ENCODE measurements at places on chromosomes 2 and 18.

GRCh38 chr2:126893606-126894005 is 5.1 kb upstream of the TEX51 start:
- DNase-seq = no peak

DNA sequence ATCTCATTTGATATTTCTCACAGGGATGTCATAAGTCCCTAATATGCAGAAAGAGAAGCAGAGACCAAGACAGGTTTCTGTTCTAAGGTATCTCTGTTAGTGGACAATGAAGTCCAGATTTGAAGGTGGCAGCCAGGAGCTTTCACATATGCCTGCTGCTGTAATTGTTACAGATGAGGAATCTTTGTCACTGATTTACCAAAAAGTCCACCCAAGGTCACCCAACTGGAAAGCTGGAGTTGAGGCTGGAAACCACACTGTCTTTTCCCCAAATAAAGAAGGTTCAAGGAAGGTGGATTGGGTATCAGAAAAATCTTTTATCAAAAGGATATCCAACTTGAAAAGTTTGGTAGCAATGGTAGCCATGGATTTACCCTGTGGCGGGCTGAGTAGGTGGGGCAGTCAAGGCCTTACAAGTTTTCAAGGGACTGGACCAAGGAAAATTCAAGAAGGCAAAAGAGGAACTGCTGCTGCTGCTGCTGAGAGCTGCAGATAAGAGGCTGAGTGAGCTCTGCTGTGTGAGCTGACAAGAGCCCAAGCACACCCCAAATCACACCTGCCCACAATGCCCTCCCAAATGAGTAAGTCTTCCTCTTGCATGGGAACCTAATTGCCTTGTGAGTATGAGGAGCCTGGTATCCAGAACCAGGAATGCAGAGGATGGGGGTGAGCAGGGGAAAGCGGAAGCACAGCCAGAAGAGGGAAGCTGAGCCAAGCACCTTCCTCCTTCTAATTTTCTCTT is 241.2 kb downstream of the ANAPC1 start:
- no peak for DNase-seq

DNA sequence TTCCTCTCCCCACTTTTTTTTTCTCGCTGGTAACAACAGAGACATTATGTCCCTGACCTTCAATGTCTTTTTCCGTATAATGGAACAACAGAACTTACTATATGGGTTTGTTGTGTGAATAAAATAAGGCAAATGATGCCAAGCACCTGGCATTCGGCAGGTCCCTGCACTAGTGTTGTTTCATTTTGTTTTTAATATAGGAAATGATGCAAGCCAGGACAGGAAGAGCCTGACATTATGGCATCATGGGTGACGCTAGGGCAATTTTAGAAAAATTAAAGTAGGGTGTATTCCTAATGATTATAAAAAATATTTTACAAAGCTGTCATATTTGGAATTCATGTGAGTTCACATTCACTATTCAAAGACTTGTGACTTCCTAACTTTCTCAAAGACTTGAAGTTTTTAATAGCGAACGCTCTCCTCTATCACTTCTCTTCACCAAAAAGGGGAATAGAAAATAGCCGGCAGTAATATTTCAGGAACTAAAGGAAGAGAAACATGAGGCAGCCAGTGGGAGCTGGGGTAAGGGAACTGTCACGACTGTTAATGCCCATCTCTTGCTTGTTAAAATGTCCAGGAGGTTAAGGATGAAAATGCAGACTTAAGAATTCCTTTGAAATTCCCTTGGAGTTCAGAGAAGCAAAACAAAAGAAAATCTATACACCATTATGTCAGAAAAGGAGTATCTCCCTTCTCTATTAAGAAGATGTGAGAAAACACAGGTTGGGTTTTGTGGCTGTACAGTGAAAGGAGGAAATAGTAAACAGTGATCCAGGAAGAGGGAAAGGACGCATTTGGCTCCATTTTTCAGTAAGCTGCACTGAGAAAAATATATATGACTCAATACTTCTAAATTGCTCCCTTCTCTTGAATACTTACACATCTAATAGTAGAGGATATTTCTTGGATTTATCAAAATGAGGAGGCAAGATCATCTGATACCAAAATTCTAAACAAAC is 60.2 kb downstream of the DPP4 start:
- DNase-seq = no peak

DNA sequence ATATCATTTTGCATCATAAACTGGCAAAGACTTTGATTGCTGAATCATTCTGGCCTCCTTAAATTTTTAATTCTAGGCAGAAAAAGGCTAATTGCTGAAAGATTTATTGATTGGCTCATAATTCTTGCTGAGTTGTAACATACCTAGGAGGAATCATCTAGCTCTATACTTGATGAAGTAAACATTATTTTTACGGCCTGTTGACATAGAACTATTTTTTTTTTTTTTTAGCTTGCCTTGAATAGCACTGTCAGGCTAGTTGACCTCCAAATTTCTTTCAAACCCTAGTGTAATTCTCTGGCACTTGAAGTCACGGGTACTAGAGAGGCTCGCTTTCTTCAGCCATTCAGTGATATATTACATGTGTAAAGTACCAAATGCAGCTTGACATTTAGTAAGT is 2.8 kb downstream of the SERPINB12 start:
- no peak for DNase-seq

- no peak for DNase-seq
These were observed 64.2 kb downstream of the SCG2 start for GRCh38 chr2:223537651-223538601.

- no peak for DNase-seq
These were observed 176.1 kb downstream of the IKZF2 start for GRCh38 chr2:212975333-212975732.

- DNase-seq = no peak
These were observed 95.1 kb downstream of the SPTBN1 start for GRCh38 chr2:54551123-54551756.

DNA sequence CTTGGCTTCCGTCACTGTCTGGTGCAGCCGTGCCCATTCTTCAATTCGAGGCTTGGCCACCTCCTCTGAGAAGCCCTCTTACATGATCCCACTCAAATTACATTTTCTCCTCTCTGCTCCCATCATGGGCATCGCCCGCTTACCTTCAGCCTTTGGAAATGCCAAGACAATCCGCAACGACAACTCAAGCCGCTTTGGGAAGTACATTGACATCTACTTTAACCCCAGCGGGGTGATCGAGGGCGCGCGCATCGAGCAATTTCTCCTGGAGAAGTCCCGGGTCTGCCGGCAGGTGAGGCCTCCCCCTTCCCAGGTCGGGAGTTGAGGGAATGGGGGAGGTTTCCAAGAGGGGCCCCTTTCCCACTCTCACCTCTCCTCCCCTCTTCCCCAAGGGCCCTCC is 38.3 kb downstream of the MYO7B start:
- no peak for DNase-seq

GRCh38 chr18:42588786-42589185 is 526.7 kb downstream of the RIT2 start:
- DNase-seq = no peak

DNA sequence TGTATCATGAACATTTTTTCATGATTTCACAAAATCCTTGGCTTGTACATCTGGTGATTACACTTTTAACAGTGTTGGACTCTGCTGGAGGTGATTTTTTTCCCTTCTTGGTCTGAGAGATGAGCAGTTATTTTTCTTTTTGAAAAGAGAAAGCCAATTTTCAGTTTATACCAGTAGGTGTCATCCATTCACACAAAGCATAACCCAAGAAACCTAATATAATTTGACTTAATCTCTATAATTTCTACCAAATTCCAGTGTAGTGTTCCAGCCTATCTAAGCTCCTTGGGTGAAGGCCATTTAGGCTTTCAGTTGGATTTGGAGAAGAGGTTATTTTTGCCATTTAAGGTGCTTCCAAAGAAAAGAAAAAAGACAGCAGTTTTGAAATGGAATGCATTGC is 7.7 kb upstream of the ICOS start:
- DNase-seq = no peak

- DNase-seq = no peak
These were observed 108.6 kb upstream of the CCDC150 start for GRCh38 chr2:196530910-196531309.

GRCh38 chr2:226131299-226131784 is 668.3 kb downstream of the IRS1 start:
- no peak for DNase-seq

- no peak for DNase-seq
These were observed 101.1 kb downstream of the PIGN start for GRCh38 chr18:62085756-62086155.

DNA sequence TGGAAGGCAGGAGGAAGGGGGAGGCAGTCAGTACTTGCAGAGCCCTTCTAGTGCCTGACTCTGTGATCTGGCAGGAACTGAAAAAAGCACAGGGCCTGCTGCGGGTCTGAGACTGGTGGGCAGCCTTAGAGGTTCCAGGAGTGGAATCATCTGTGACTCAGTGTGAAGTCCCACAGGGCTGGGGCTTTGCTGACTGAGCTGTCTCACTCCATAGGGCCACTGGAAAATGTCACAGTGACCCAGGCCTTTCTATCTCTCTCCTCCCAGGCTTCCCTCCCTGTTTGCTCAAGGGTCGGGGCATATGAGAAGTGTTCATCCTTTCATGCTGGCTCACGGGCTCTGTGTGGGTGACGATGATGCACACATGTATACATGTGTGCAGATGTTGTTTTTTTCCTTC is 47.1 kb upstream of the ZFP36L2 start:
- DNase-seq = no peak

DNA sequence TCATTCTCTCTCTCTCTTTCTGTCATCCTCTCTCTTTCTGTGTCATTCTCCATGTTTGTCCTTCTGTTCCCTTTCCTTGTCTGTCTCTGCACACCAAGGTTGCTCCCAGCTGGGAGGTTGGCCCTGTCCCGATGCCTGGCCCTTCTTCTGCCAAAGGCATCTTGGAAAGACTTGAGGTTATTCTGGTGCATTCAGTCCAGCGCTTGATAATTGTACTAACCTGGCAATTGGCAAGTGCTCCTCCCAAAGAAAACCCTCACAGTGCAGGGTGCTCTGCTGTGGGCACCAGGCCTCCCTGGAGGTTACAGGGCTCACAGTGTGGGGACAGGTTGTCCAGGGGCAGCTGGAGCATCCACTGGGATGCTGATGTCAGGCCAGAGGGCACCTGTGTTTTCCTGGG is 95.4 kb downstream of the GLI2 start:
- DNase-seq = no peak

DNA sequence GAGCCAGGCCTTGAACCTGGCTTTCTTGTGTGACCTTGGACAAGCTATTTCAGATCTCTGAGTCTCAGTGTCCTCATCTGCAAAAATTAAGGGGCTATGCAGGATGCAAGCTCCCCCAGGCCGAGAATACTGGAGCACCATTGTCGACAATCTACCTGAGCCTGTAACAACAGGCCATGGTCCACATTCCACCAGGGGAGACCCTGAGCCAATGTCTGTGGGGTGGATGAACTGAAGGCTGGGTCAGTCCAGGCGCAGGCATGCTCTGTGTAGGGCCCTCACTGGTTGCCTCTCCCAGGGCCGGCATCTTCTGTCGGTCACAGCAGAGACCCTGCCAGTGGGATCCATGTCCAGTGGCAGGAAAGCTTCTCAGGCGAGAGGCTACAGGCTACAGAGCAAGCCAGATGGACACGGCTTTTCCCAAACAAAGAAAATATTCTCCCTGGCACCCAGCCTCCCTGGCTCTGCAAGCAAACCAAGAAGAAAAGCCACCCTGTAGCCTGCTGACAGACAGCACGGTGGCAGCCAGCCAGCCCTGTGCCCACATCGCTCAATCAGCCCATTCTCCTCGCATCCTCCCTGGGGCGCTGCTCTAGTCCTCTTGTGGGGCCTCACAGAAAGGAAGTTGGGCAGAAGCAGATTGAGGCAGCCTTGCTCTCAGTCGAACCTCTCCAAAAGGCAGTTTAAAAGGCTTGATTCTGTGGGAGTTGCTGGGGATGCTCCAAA is 48.7 kb upstream of the FZD7 start:
- DNase-seq = no peak

DNA sequence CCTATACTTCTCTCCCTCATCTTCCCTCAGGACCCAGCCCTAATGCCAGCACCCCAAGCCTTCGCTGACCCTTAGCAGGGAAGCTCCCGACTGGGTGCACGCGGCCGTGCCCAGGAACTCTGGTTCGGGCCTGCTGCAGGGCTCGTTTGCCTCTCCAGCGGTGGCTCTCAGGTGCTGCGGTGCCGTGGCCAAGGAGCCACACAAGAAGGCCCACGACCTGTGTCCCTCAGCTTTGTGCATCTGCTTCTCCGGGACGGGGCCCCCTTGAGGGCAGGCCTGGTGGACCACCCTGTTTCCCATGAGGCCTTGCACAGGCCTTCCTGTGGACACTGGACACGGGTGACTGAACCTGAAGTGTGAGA is 17.7 kb downstream of the BOK start:
- DNase-seq = no peak

- DNase-seq = no peak
These were observed 173.4 kb downstream of the DIS3L2 start for GRCh38 chr2:232134939-232135338.

GRCh38 chr2:229344151-229344551 is 73.1 kb upstream of the PID1 start:
- no peak for DNase-seq

DNA sequence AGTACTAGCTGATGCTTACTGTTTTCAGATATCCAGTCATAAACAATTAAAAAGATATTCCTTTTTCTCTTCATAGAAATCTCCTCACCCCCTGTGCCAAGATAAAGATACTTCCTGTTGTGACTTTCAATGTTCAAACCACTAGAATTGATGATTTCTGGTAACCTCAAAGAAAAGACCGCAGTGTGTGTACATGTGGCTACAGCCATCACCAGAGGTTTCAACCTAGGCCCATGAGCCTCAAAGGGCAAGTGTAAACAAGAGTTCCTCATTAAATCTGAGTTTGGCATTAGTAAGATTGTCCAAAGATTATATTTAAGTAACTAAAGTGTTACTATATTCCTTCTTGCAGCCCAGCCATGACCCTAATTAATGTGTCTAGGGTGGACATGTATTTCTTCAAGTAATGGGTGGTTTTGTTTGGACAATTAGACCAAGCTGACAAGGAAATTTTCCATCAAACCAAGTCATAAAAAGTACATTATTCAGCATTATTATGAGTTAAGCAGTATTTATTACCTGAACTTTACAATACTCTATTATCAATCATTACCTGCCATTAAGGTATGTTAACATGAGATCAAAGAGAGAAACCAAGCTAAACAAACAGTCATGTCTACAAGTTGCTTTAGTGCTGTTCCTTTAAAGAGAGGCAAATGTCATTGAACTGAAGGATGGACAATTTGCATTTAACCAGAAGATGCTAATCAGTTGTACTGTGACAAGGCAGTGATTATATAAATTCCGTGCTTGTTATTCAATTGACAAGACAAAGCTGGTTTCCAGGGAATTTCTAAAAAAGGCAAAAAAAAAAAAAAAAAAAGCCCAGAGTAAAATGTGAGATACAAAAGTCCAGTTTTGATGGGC is 382.7 kb downstream of the LNPK start:
- DNase-seq = no peak

Data from right renal pelvis (tissue), 4 donors.